ENCODE measurements at places on chromosomes 13 and 19.

GRCh38 chr19:54502518-54503048, at the start of gene LAIR2:
Gene LAIR2 (plus strand): TSS chr19:54502831. CDS start chr19:54502919, 88 bp downstream.
- no peak for DNase-seq

- DNase-seq, result peak; percentile 36
These were observed at the start of gene EHD2 for GRCh38 chr19:47713046-47714021. Gene EHD2 (plus strand): TSS chr19:47713422. CDS start chr19:47716613, 3,191 bp downstream.

DNA sequence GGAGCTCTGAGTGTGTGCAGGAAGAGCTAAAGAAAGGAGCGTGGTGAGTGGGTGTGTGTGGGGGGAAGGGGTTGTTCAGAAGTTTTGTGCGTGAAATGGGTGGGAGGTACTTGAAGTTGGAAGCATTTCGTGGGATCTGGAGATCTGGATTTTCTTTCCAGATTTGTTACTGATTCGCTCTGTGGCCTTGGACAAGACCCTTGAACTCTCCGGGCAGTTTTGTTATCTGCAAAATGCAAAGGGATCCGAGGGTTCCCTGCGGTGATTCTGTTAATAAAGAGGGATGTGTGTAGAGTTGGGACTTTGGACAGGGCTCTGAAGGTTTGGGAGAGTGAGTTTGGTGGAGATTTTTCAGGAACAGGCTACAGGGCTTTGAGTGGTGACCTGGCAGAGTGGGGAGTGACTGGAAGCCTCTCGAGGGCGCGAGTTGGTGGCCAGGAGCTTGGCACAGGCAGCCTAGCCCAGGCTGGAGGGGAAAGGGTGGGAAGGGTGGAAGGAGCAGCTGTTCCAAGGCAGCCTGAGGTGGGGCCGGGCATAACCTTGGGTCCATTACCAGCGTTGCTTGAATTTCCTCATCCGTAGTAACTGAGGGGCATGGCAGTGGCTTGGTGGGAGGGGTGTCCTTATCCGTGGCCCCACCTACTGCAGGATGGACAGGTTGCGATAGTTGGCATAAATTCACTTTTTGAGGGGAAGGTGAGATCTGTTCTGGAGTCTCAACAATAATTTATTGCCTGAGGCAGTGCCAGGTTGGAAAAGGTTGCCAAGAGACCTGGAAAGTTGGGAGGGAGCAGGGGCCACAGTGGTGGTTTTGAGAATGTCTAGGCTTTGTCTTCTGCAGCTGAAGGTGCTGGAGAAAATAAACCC, 2.1 kb downstream of the ACTN4 start:
- no peak for DNase-seq

GRCh38 chr19:55345818-55346724, 6.4 kb downstream of the KMT5C start:
- DNase-seq, result no peak

DNA sequence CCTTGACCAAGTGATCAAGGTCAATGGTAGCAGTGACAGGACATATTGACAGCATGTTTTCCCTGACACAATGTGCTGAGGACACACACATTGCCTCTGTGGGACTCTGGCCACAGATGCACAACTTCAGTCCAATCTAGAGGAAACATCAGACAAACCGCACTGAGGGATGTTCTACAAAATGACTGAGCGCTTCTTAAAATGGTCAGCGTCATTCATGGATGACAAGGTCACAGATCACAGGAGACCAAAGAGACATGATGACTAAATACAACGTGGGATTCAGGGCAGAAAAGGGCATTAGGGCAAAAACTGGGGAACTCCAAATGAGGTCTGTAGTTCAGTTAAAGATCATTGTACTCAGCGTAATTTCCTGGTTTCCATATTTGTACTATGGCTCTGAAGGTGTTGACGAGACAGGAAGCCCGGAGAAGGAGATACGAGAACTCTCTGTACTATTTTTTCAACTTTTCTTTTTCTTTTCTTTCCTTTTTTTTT, 20.6 kb downstream of the PBX4 start:
- peak; percentile 94 for DNase-seq

DNA sequence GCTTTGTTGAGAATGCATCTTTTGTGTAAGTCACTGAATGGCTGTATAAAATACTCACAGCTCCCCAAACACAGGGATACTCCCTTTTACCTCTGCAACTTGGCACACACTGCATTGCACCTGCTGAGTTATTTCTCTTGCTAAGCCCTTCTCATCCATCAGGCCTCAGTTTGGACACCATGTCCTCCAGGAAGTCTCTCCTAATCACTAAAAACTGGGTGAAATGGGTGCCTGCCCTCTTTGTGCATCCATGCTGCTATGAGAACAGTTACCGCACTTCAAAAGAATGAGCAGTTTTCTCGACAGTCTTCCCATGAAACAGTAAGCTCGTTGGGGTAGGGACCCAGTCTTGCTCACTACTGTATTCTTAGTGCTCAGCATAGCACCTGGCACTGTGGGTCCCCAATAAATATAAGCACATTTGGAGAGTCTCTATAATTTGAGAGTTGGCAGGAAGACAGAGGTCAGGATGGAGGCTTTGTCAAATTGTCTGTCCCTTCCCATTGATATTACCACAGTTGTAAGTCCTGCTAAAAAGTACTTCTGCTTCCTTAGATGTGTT, 4.6 kb upstream of the SLC25A30 start:
- no peak for DNase-seq

GRCh38 chr13:66556306-66556705, 673.8 kb downstream of the PCDH9 start:
- no peak for DNase-seq

DNA sequence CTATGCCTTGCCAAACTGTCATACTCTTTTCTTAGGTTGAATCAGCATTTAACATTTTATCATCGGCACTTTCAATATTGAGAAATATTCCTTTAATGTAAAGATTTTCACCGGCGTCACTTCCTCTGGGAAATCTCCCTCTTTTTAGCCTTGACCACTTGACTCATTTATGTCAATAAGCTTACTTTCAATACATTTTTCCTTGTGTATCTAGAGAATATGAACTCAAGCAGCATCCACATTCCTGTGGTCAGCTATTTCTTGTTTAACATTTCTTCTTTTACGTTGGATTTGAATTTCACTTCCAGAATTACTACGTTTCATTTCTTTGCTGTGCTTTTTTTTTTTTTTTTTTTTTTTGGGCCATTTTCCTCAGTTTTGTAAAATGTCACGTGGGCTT, 271.2 kb upstream of the HTR2A start:
- DNase-seq, result no peak

Measured in activated CD4-positive, alpha-beta T cell treated with anti-CD3 and anti-CD28 coated beads, Interleukin-2, amount 50 U/mL, for 16 hours (primary cell).